ENCODE measurements at places on chromosomes 5 and 9. TPM values are rescaled to one million over a fixed set of nuclear protein-coding genes. Genes with fewer than 3 reads are reported as not detected.

SLC27A4 gene
- 23.7 TPM for total RNA-seq

CAMLG gene
- total RNA-seq = 43.7 TPM

TICAM2 gene
- total RNA-seq = 2.9 TPM

ANKRD33B gene
- 6.3 TPM for total RNA-seq

ZNF300 gene
- 16.3 TPM for total RNA-seq

C5 gene
- 9.8 TPM for total RNA-seq

FAT2 gene
- total RNA-seq = 11.9 TPM

FAM53C gene
- 29.5 TPM for total RNA-seq

PCDHA4 gene
- total RNA-seq = 1.8 TPM

ENTPD2 gene
- 3.6 TPM for total RNA-seq

RALGDS gene
- total RNA-seq = 42.4 TPM

GBGT1 gene
- 5.6 TPM for total RNA-seq

COL15A1 gene
- total RNA-seq = 107 TPM

ELOVL7 gene
- 18.4 TPM for total RNA-seq

TAS2R1 gene
- not detected for total RNA-seq

WDR38 gene
- total RNA-seq = not detected

SPZ1 gene
- not detected for total RNA-seq
